ENCODE measurements at places on chromosomes 16 and 17.
A peak's percentile ranks its signal among the peaks of the same experiment; 100 is the strongest.

DNA sequence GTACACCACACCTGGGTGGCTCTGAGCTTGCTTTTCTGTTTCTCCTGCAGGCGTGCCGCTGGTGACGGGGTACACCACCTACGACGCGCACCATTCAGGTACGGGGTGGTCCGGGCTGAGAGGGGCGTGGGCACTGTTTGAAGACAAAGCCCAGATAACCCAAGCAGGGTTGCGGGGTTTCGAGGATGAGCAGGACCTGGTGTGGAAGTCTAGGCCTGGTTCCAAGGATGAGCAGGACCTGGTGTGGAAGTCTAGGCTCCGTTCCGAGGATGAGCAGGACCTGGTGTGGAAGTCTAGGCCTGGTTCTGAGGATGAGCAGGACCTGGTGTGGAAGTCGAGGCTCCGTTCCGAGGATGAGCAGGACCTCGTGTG lies 15.4 kb downstream of the IRF8 start:
- DNase-seq = no peak

GRCh38 chr17:52158450-52159042 lies at the start of gene CA10:
TSS of gene CA10 (minus strand) at chr17:52158714.
- no peak for DNase-seq

- DNase-seq = no peak
Observed at GRCh38 chr16:67979955-67980678, at the start of gene DPEP3. TSS of gene DPEP3 (minus strand) at chr16:67980499. CDS start at chr16:67980380, 119 bp downstream.

- no peak for DNase-seq
Observed at GRCh38 chr16:82814059-82814458, 187.3 kb downstream of the CDH13 start.

- DNase-seq = no peak
Observed at GRCh38 chr17:72378414-72379390, 257.9 kb downstream of the SOX9 start.

- no peak for DNase-seq
Observed at GRCh38 chr16:58205276-58206036, 7.5 kb upstream of the CSNK2A2 start.

- DNase-seq = no peak
Observed at GRCh38 chr17:4956493-4957061, 5.7 kb downstream of the ENO3 start.

DNA sequence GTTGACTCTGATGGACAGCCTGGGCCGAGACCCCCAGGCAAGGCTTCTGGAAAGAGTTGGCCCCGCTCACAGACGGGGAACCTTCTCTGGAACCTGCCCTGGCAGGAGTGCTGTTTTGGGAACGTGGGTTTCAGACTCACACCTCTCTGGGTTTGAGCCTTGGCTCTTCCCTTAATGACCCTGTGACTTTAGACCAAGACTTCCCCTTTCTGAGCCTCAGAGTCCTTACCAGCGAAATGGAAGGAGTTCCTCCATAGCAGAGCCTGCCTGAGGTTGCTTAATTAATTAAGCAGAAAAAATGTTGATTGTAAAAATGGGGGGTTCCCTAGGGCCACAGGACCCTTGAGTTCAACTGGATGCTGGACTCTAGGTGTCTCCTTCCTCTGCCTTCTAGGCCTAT lies 408.2 kb downstream of the SEC14L1 start:
- DNase-seq = no peak

DNA sequence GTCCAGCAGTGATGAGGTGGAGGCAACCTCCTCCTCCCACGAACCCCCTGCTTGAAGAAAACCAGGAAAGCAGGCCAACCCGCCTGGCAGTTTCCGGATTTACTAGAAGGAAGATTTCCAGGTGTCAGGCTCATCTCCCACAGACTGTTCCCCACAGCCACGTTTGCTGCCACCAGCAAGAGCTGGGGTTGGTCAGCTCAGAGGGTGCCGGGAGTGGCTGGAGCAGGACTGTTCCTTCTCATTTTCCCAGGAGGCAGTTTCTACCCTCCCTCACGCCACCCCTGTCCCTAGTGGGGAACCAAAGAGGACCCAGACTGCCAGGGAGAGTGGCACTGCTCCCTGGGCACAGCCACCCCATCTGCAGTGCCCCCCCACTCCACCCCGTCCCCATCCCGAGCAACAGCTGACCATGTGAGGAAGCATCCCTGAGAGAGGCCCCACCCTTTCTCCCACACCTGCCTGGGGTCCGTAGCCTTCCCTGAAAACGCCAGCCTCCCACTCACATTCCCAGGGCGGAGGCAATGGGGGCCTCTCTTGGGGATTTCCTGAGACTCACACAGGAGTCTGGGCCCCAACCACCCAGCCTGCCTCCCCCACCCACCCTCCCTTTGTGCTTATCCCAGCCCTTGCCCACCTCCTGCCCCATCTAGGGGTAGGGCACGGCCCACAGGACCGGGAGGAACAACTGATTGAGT lies 5.9 kb downstream of the KRT17 start:
- no peak for DNase-seq

DNA sequence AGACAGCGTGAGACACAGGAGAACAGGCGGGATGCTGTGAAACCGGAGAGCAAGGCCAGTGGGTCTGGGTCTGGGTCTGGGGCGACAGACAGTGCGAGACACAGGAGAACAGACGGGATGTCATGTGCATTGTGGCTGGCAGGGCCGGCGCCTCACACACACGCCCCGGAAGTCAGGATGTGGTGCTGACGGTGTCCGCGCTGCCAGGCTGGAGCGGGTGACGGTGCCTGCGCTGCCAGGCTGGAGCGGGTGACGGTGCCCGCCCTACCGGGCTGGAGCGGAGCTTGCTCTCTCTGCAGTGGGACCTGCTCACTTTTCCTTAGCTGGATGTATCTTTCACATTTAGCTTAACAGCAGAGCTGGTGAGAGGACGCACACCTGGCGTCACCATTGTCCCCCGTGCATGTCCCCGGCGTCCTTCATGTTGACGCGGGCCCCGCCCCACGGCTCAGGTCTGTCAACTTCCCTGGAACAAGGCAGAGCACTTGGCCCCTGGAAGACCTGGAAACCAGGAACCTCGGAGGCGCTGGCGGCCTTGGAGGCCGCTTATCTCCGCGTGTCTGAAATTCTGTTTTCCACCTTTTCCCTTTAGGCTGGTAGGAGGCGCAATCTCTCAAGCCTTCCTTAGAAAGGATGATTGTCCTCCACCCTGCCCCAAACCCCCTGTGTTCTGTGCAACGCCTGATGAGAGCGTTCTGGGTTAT lies 43.0 kb upstream of the ZNF750 start:
- DNase-seq = no peak

DNA sequence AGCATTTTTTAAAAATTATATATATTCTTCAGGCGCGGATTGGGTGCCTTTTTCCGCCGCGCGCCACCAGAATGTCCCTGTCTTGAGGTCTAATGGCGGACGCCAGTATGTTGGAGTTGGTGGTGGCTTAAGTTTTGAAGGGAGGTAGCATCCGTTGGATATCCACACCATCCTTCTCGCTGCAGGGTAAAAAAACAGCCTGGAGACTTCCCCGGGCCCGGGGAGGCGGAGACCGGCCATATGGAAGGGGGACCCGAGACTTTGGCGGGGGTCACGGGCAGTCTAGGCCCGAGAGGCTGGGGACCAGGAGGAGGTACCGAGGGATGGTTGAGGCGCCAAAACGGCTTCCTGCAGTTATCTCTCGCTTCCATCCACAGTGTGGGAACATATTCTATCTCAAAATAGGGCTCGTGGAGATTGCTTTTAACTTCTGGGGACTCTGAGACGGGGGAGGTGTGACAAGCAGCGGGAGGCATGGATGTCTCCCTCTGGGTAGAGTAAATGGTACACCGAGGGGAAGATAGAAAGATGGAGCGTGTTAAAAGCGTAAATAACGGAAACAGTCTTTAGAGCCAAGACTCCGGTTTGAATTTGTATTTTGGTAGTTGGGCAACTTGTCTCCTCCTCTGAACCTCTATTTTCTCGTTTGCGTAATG lies at the start of gene SF3B3:
Gene SF3B3, plus strand, starts transcription at position 74 of the 656 bp plus-strand sequence. CDS start 2,841 bp downstream, outside the sequence.
- peak; percentile 70 for DNase-seq

GRCh38 chr17:2233441-2233947 lies 70.1 kb downstream of the SMG6 start:
- DNase-seq = no peak

DNA sequence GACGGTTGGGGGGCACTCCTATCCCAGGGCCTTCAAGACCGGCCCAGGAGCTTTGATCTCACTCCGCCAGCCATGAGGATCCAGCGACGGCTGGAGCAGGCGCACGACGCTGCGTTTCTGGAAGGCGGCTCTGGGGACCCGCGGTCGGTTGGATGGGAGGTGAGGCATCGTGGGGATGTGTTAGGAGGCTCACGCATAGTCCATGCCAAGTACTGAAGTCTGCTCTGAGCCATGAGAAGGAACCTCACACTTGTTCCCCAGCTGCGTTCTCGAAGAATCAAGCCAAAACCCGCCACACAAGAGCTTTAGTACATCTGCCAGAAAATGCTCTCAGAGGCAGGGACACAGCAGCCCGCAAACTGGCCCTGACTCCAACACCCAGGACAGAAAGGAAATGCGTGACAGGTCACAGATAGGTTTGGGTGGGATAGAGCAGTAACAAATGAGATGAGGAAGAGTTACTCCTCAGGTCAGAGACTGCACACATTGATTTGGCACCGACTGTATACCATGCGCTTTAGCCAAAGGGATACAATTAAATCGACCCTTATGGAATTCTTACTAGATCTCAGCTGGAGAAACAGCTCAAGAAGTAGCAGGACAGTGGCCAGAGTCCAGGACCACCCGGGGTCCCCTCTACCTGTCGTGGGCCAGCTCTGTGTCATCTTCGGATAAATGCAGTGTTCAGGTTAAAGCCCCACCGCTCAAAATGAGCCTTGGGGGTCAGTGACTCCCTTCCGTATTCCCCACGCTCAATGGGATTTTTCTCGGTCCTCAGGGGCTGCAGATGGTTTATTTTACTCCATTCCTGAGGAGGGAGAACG lies 6.7 kb upstream of the GSG1L start:
- no peak for DNase-seq

GRCh38 chr17:29215717-29216116 lies 30.9 kb upstream of the CRYBA1 start:
- no peak for DNase-seq

DNA sequence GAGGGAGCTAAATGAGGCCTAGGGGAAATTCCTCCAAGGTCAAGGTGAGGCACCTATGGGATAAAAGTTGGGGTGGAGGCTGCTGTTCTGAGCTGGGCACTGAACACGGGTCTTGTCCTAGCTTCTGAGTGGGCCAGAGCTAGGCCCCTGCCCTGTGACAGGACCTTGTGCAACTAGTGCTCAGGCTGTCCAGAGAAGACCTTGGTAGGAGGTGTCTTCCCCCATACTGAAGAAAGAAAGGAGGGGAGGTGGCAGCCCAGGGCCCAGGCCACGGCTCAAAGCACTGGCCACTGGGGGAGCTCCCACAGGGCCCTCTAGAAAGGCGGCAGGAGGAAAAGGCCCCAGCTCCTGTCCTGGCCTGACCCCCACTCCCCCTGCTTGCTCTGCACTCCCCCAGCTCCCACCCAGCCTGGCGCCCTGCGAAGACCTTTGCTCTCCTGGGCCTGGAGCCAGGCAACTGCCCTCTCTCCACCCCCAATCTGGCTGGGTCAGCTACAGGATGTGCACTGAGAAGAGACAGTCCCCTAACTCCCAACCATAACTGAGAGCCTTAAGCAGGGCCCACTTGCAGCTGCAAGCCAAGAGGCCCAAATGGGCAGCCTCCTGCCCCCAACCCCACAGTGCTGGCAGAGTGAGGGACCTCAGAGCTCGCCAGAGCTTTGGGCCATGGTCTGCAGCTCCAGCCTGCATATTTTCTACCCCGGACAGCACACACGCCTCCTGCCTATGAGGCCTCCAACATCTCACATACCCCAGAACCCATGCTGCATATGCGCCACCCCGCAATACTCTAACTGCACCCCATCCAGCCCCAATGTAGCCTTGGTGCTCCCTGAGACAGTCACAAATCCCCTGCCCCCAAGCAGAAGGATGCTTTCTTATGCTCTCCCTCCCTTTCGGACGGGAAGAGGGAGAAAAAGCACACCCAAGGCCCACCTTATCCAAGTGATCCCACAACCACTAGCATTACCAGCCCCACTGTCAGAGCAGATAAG lies 15.3 kb downstream of the HSD11B2 start:
- no peak for DNase-seq

GRCh38 chr16:76656994-76657393 lies 379.8 kb downstream of the CNTNAP4 start:
- DNase-seq = no peak

GRCh38 chr17:79919862-79920720 lies 80.9 kb upstream of the CBX4 start:
- DNase-seq = no peak

Measured in caudate nucleus (tissue), 63 donors.